ENCODE measurements at places on chromosomes 13 and 19.

DNA sequence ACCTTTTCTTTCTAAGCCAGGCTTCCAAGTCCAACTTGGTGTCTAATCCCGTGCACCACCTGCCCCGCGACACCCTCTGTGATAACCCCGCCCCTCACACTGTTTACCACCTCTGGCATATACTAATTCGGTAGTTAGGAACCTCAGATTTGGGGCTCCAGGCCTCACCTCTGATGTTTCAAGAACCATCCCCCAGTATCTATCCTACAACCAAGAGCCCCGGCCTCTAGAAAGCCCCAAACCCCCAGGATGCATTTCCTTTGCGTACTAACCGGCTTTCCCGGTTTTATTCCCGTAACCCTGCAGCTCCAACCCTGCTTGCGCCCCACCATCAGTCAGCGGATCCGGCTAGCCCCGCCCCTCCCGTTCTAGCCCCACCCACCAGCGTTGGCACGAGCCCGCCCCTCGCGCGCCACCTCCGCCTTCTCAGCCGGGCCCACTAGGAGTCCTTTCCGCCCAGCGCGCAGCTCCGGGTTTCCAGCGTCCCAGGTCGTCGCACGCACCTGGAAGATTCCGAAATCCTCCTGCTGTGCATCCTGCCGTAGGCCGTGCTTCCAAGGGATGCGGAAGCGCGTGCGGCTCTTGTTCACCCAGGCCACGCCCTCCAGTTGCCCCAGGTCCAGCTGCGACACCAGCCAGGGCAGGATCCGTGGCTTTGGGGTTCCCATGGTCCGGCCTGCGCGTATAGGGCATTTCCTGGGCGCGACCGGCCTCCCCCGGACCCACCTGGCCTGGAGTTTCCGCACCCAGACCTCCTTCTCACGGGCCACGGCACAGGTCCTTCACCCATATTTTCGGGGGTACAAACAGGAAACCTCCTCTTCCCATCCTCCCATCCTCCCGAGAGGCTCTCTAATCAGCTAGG is 1.3 kb downstream of the IRF3 start:
- peak; percentile 81 for DNase-seq

- DNase-seq: no peak
These were observed 6.5 kb upstream of the RLN3 start for GRCh38 chr19:14021474-14021873.

GRCh38 chr19:35162471-35163326 is 8.2 kb downstream of the FXYD5 start:
- no peak for DNase-seq

DNA sequence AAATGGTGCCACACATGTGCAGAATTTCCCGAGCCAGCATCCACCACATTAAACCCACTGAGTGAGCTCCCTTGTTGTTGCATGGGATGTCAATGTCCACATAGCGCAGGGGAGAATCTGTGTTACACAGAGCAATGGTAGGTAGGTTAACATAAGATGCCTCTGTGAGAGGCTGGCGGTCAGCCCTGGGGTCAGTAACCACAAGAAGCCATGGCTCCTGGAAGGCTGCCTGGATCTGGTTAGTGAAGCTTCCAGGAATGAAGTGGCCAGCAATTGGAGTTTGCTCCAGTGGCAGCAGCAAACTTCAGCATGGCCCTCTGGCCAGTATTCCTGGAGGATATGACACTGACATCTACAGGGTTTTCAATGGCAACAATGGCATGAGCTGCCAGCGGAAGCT is 37.0 kb upstream of the PCDH9 start:
- DNase-seq: no peak

DNA sequence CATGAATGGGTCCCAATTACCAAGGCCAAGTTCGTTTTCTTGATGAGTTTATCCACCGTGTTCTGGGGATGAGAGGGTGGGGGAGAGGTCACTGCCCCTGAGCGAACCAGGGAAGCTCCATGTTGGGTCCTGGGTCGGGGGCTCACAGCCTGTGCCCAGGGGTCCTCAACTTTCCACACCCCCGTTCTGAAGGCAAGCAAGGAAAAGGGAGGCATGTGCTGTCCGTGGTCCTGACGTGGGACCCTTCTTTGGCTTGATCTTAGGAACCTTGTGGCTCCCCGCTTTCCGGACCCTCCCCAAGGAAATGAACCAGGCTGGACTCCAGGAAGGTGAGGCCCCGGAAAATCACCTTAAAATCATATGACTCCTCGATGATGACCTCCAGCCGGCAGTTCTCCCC is 18.2 kb upstream of the MEIS3 start:
- no peak for DNase-seq
